Stimulated activated CD8-positive, alpha-beta memory T cell treated with anti-CD3 and anti-CD28 coated beads, Interleukin-4, amount 100 ng/mL, for 4 hours (primary cell): ENCODE measurements at places on chromosomes 4 and X.

GRCh38 chrX:75038925-75039324 lies 113.7 kb upstream of the NEXMIF start:
- DNase-seq: no peak

GRCh38 chr4:78370631-78371372 lies 180.8 kb upstream of the ANXA3 start:
- DNase-seq: no peak

GRCh38 chrX:44338361-44338760 lies 5.1 kb downstream of the EFHC2 start:
- DNase-seq: no peak

DNA sequence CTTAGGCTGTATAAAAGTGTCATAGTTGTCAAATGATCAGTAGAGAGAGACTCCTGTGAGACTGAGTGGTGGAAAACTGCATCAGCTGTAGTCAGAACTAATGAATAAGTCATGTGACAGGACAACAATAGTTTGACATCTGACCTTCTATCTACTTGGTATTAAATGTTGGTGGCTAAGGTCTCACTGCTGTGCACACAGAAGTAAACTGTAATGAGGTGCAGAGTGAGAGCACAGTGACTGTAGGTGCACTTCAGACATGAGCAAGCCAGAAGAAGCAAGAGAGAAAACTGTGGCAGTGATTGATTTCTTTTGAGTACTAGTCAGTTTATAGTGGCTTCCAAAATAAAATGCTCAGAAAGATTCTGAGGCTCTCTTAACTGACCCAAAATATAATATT lies 803.6 kb downstream of the RAPGEF2 start:
- no peak for DNase-seq

DNA sequence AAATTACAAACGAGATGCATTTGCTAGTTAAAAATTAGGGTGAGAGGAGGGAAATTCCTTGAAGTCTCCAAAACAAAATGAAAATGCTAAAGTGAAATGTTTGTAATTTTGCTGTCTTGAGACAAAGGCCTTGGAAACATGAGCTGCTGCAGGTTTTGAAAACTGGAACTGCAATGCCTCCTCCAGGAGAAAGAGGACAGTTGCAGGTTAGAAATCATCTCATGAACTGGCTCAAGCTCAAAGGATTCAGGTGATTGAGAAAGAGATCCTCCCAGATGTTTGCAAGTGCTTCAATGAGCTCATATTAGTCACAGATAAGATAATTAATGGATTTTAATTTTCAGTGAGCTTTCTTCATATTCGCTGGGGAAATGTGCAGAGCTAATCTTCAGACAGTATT lies 32.4 kb downstream of the SMPX start:
- no peak for DNase-seq

DNA sequence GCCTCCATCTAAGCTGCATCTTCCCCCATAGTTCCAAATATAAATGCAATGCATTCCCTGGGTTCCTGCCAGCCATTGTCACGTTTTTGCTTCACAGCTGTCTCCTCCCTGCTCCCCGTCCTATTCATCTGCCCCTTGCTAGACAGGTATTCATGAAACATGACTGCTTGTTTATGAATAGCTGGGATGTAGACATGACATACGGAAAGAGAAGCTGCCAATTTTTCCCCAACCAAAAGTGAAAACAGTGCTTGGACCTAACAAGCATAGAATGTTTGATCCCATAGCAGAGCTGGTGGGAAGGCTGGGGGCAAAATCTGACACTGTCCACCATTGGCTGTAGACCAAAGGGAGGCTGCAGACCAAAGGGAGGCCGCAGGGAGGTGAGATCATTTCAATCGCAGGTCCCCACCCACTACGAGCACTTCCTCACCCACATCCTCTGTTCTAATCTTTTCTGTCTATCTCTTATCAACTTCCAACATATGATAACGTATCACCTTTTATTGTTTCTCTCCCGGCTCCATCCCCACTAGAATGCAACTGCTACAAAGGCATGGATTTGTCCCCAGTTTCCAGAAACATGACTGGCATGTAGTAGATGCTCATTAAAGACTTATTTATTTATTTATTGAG lies 8.5 kb upstream of the GYG2 start:
- DNase-seq: no peak

GRCh38 chr4:45971108-45971507 lies 152.7 kb downstream of the GABRG1 start:
- DNase-seq: no peak

DNA sequence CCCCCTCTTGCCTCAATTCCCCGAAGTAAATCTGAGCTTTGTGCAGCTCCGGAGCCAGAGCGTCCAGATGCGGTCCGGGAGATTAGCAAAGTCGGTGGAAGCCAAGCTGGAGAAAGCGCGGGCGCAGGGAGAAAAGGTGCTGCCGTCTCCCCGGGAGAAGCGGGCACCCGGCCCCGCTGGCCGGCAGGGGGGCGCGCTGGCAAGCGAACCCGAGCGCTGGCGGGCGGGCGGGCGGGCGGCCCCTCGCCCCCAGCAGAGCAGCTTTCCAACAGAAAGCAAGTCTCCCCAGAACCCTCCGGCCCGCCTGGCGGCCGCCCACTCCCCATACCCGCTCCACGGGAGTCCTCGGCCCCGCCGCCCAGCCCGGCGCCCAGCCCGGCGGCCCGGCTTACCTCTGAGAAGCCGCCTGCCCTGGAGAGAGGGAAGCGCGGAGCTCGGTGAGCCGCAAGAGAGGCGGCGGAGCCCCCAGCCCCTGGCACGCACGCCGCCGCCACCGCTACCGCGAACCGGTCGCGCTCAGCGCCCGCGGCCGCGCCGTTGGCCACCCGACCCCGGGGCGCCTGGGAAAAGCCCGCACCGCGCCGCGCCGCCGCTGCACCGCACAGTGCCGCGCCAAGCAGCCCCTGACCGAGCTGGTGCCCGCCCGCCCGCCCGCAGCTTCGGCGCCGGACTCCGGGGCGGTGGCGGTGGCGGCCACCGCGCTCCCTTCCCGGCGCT lies 529 bp upstream of the CITED1 start:
- no peak for DNase-seq

GRCh38 chr4:127224556-127224955 lies 408.2 kb upstream of the INTU start:
- DNase-seq: no peak

GRCh38 chrX:42432552-42432951 lies 345.4 kb downstream of the PPP1R2C start:
- no peak for DNase-seq

DNA sequence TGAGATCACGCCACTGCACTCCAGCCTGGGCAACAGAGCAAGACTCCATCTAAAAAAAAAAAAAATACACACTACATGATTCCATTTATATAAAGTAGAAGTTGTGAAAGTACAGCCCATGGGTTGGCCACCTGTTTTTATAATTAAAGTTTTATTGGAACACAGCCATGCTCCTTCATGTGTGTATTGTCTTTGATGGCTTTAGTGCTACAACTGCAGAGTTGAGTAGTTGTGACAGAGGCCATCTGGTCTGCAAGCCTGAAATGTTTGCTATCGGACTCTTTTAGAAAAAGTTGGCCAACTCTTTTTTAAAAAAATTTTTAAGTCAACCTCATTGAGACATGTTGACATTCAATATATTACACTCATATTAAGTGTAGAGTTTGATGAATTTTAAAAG lies 41.2 kb upstream of the DUSP21 start:
- DNase-seq: no peak

DNA sequence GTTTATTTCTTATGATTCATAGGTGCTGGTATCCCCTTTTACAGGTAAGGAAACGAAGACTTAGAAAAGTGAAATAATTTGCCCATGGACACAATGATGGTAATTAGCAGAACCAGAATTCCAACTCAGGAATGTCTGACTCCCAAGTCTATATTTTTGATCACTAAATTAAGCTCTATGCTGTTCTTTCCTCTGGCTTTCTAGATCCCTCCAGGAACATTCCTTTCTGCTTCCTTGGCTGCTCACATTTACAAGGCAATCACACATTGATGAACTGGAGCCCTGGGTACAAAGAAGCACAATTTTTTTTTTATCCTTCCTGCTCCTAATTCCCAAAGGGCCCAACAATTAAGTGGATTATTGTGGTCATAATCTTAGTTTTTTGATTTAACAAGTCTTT lies 7.0 kb upstream of the CDKN2AIP start:
- DNase-seq: no peak

GRCh38 chr4:8067945-8068896 lies 90.4 kb downstream of the ABLIM2 start:
- DNase-seq: no peak

GRCh38 chrX:72247206-72247942 lies 8.5 kb upstream of the ERCC6L start:
- DNase-seq: no peak

DNA sequence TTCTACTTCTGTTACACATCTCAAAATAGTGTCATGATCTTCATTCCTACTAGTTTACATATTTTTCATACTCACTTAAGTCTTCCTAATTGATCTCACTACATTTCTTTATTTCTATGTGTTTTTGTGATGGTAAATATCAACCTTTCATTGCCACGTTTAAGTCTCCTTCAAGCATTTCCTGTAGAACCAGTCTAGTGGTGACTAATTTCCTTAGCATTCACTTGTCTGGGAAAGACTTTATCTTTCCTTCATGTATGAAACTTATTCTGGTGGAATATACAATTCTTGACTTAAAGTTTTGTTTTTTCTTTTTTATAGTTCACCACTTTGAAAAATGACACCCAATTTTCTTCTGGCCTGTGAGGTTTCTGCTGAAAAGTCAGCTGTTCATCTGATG lies 181.4 kb upstream of the NEIL3 start:
- no peak for DNase-seq

GRCh38 chrX:78111140-78111931 lies 7.3 kb downstream of the PGK1 start:
- DNase-seq: no peak

- DNase-seq: no peak
Measured at GRCh38 chr4:181272422-181272821, 970.8 kb upstream of the TENM3 start.

- DNase-seq: no peak
Measured at GRCh38 chrX:149841929-149842328, 39.1 kb upstream of the MAGEA8 start.

GRCh38 chr4:110198049-110198434 lies 373 bp downstream of the ELOVL6 start:
- no peak for DNase-seq

GRCh38 chr4:155657985-155658680 lies 8.5 kb upstream of the GUCY1A1 start:
- DNase-seq: no peak

- DNase-seq: no peak
Measured at GRCh38 chr4:3803475-3803847, 37.3 kb downstream of the ADRA2C start.

GRCh38 chr4:15784959-15785634 lies 7.0 kb downstream of the CD38 start:
- DNase-seq: no peak

DNA sequence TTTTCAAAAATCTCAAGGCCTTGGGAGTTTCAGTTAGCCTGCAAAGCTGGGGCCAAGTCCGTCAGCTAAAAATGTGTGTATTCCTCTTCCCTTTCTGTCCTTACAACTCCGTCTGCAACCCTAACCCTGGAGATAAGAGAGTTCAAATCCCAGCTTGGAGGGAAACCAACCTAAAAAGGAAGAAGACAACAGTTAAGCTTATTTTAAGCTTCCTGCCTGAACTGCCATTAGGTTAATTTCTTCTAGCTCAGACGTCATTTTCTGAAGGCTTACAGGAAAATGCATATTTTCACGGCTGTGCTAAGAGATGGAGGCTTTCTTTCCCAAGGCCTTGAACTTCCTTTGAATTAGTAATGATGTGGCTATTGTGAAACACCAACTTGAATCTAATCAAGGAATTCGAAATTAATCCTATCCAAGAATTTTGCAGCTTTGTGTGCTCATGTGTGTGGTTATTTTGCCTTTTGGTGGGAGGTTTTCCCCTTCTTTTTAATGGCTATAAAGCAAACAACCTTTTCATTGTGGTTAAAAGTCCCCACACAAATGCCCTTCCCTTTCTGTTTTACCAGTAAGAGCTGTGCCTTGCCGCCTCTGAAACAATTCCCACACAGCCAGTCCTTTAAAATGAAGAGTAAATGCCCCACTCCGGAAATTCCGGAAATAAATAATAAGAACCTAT lies 103.5 kb downstream of the IRF2 start:
- DNase-seq: no peak

GRCh38 chr4:154741922-154742850 lies 1.6 kb upstream of the LRAT start:
- no peak for DNase-seq

DNA sequence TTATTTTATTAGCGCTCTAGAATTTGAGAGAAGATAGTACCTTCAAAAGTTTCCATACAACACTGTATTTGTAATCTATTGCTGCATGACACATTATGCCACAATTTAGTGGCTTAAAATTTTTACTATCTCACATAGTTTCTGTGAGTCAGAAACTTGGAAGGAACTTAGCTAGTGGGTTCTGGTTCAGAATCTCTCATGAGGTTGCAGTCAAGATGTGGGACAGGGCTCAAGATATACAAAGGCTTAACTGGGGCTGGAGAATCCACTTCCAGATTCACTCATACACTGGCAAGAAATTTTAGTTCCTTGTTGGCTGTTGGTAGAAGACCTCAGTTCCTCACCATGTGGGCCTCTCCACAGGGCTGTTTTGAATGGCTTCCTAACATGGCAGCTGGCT lies 11.5 kb upstream of the C4orf54 start:
- no peak for DNase-seq

DNA sequence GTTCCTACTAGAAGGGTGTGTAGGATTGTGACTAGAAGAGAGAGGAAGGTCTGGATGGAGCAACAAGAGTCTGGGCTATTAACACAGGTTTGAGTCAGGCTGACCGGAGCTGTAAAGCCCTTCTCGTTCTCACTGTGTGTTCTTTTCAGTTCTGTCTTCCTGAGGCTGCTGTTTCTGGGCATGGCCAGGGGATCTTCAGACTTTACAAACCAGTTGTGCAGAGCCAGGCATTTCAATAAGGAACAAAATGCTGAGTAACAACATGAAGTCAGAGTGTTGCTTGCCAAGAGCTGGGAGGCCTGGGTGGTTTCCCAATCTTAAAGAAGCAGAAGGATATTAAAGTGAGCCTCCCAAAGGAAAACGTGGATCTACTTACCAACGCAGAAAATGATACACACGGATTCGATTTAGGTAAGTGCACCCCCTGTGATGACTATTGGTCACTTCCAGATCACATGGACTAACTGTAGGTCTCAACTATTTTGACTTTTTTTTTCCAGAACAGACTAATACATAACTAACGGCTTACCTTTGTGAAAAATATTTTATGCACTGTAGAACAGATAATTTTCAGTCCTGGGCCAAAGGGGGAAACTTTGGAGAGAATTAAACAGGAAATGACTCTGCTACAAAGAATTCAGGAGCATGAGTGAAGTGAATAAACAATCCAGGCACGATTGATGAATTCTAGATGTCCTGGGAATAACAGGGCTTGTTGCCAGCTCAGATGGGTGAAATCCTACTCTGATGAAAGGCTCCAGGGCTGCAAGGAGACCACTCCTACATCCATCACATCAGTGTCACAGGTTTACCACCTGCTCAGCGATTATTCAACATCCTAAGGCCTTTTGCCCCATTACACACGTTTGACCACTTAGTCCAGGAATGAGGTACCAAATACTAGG lies 94.5 kb downstream of the ANXA3 start:
- DNase-seq: no peak

- DNase-seq: no peak
Measured at GRCh38 chr4:116122124-116122523, 963.3 kb downstream of the TRAM1L1 start.
